ENCODE measurements at places on chromosomes 7 and 10. TPM values are rescaled to one million over a fixed set of nuclear protein-coding genes. Genes with fewer than 3 reads are reported as not detected.

GRCh38 chr7:137254766-137255165, 88.8 kb downstream of the PTN start:
- no peak for DNase-seq
- H3K4me1 ChIP-seq = no peaks in the 10 kb centered on the region
- H3K4me3 ChIP-seq = no peak overlapping the region
- no peaks in the 10 kb centered on the region for H3K36me3 ChIP-seq
- H3K27me3 ChIP-seq = no peaks in the 10 kb centered on the region

Gene COPG2
- 12.0 TPM for total RNA-seq

GRCh38 chr7:98753989-98754479, 115.8 kb downstream of the TMEM130 start:
- H3K36me3 ChIP-seq = no peaks in the 10 kb centered on the region
- H3K4me1 ChIP-seq = no peaks in the 10 kb centered on the region
- DNase-seq = no peak
- H3K4me3 ChIP-seq = no peak overlapping the region
- no peak overlapping the region for H3K27ac ChIP-seq

GRCh38 chr7:95088536-95089215, 181.3 kb downstream of the PPP1R9A start:
- no peaks in the 10 kb centered on the region for H3K27me3 ChIP-seq
- no peaks in the 10 kb centered on the region for H3K4me1 ChIP-seq
- H3K27ac ChIP-seq = no peak overlapping the region
- H3K36me3 ChIP-seq = no peaks in the 10 kb centered on the region
- H3K4me3 ChIP-seq = no peak overlapping the region

DNA sequence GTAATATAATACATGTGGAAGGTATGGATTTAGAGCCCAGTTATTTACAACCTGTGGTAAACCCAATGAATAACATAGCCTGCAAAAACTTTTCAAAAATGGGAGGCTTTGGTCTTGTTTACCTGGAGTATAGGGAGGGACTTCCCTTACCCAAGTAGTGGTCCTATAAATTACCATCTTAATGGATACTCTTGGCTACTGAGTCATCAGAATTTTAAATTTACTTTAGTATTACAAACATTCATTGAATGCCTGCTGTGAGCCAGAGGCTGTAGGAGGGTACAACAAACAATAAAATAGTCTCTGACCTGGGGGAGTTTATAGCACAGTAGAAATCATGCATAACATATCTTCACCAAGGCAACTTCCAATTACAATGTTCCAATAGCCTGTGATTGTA, 365.1 kb downstream of the BBS9 start:
- H3K27me3 ChIP-seq = no peaks in the 10 kb centered on the region
- no peak overlapping the region for H3K27ac ChIP-seq
- DNase-seq = no peak

Gene DDC
- not detected for total RNA-seq

- no peaks in the 10 kb centered on the region for H3K27me3 ChIP-seq
- H3K36me3 ChIP-seq = peaks cover 32% of the 10 kb centered on the region
- H3K4me3 ChIP-seq = peak overlapping the region; percentile 84
- no peak overlapping the region for H3K27ac ChIP-seq
- DNase-seq = peak; percentile 49
Observed at GRCh38 chr10:5888843-5889623, 660 bp downstream of the ANKRD16 start.

DNA sequence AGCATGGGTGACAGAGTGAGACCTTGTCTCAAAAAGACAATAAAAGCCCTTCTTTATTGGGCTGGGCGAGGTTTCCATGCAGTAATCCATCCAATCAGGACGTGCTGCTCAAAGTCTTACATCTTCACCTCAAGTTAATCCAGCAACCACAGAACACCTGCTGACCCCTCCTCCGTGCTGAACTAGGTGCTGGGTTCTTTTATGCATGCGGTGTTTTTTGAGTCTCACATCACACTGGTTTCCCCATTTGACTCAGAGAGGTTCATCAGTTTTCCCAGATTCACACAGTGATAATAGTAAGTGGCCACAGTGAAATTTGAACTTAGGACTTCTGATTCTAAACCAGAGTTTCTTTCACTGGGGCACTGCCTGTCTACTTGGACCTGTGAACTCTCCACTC, 58.3 kb upstream of the GTF2I start:
- no peak overlapping the region for H3K4me3 ChIP-seq
- H3K36me3 ChIP-seq = no peaks in the 10 kb centered on the region
- DNase-seq = no peak
- H3K27me3 ChIP-seq = no peaks in the 10 kb centered on the region

DNA sequence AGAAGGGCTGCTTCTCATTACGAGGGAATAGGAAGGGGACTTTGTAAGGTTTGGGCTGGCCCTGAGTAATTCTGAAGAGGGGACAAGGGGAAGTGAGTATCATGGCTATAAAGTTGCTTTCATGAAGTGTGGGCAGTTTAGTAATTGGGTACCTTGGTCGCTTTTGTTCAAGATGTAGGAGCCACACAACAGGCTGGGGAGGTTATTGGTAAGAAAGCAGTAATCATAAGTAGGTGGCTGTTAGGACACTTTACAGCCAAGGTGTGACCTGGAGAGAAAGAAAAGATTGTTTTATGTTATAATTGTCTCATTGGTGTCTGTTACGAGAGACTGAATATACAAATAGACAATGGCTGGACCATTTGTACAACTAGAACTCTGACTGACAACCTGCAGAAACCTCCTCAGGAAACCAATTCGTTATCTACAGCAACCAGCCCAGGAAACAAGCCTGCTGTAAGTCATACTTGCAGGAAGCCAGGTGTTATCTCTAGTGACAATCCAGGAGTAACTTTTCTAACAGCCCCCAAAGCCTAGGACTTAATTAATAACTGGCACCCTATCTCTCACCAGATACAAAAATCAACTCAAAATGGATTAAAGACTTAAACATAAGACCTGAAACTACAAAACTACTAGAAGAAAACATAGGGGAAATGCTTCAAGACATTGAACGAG, 5.0 kb upstream of the CCM2 start:
- H3K4me1 ChIP-seq = peaks cover 54% of the 10 kb centered on the region
- no peaks in the 10 kb centered on the region for H3K27me3 ChIP-seq
- peaks cover 5% of the 10 kb centered on the region for H3K36me3 ChIP-seq
- peak overlapping the region; percentile 80 for H3K27ac ChIP-seq

- peak overlapping the region; percentile 30 for H3K4me3 ChIP-seq
- peak; percentile 38 for DNase-seq
- peaks cover 3% of the 10 kb centered on the region for H3K27me3 ChIP-seq
- no peak overlapping the region for H3K27ac ChIP-seq
- peaks cover 7% of the 10 kb centered on the region for H3K4me1 ChIP-seq
- no peaks in the 10 kb centered on the region for H3K36me3 ChIP-seq
Observed at GRCh38 chr7:149422914-149423301, 38.0 kb downstream of the ZNF777 start.

DNA sequence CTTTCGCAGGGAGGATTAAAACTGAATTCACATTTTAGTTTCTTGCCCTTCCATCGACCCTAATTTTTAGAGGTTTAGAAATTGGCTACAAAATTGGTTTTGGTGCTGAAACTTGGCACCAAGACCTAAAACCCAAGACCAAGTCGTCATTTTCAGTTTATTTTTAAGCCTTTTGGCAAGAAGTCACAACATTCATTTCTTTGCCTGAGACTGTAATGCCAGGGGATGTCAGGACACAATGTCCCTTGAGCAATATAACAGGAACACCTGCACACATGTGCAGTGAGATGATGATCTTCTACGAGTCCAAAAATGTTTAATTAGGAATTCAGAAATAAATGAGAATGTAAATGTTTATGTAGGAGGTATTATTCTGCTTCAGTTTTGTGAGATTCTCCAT, 335.4 kb upstream of the ANKRD30A start:
- no peak for DNase-seq
- no peaks in the 10 kb centered on the region for H3K27me3 ChIP-seq
- no peaks in the 10 kb centered on the region for H3K4me1 ChIP-seq
- H3K27ac ChIP-seq = no peak overlapping the region
- H3K36me3 ChIP-seq = no peaks in the 10 kb centered on the region
- no peak overlapping the region for H3K4me3 ChIP-seq

- no peak overlapping the region for H3K4me3 ChIP-seq
- H3K27me3 ChIP-seq = peaks cover 11% of the 10 kb centered on the region
- no peak for DNase-seq
- no peaks in the 10 kb centered on the region for H3K36me3 ChIP-seq
Observed at GRCh38 chr10:115003396-115003795, 65.4 kb downstream of the TRUB1 start.

DNA sequence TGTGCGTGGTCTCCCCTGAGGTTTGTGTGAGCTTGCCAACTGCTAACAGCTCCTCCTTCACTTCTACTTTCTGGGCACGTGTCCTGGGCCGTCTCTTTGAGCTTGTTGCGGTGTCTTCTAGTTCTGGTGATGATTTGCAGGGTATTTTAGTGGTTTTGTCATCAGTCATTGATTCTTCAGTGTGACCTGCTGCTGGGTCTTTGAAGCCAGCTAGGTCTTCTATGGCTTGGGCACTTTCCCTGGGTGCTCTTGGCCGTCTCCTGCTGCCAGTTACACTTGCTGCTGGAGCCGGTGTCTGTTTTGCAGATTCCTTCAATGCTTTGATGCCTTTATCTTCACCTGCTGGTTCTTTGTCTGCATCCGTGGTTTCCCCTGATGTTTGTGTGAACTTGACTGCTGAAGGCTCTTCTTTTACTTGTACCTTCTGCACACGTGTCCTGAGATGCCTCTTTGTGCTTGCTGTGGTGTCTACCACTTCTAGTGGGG, 23.0 kb downstream of the MKI67 start:
- H3K4me1 ChIP-seq = peaks cover 32% of the 10 kb centered on the region
- DNase-seq = no peak
- H3K36me3 ChIP-seq = peaks cover 33% of the 10 kb centered on the region

DNA sequence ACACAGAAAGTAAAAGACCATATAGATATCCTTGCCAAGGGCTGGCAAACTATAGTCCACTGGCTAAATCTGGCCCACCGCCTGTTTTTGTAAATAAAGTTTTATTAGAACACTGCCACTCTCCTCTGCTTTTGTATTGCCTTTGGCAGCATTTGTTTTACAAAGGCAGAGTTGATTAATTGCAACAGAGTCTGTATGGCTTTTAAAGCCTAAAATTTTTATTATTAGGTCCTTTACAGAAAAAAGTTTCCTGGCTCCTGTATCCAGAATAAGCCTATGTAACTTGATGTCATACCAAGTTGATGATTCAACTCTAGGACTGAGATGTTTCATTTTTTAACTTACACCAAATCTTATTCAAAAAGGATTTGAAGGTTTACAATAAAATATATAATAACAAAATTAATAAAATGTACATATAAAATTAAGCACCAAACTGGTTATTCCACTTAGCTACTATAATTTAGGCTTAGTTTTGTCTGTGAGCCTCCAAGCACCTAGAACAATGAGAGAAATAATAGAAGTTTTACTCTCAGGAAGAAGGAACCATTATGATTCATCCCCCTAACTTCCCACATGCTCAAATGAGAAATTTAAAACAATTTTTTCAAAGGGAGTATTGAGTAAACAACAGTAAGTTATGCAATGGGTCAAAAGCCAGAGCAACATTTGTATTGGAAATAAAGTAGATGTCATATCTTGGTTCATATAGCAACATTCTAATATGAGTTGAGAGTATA, 31.9 kb downstream of the CPED1 start:
- no peaks in the 10 kb centered on the region for H3K4me1 ChIP-seq
- H3K36me3 ChIP-seq = no peaks in the 10 kb centered on the region
- DNase-seq = no peak
- H3K27me3 ChIP-seq = peaks cover 2% of the 10 kb centered on the region
- no peak overlapping the region for H3K27ac ChIP-seq
- H3K4me3 ChIP-seq = no peak overlapping the region

DNA sequence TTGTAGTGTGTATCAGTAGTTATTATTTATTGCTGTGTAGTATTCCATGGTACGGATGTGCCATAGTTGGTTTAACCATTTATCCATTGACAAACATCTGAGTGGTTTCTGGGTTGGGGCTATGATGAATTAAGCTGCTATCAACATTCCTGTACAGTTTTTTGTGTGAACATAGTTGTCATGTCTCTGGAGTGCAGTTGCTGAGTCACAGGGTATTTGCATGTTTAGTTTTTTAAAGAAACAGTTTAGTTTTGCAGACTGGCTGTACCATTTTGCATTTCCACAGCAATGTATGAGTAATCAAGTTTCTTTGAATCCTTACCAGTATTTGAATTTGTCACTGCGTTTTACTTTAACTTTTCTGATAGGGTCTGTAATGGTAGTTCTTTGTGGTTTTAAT, 516.7 kb upstream of the CELF2 start:
- no peak for DNase-seq
- H3K27me3 ChIP-seq = peaks cover 3% of the 10 kb centered on the region
- H3K4me3 ChIP-seq = no peak overlapping the region
- H3K36me3 ChIP-seq = no peaks in the 10 kb centered on the region
- no peak overlapping the region for H3K27ac ChIP-seq

DNA sequence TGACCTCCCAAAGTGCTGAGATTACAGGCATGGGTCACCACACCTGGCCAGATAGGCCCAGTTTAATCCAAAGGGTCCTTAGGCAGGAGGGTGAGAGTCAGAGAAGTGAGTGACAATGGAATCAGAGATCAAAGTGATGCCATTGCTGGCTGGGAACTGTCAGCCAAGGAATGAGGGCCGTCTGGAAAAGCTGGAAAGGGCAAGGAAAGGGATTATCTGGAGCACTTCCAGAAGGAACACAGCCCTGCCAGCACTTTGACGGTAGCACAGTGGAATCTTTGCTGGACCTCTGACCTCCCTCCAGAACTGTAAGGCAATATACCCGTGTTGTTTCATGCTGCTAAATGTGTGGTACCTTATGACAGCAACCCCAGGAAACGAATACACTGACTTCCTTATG, 11.3 kb upstream of the TAS2R40 start:
- no peaks in the 10 kb centered on the region for H3K36me3 ChIP-seq
- H3K27ac ChIP-seq = no peak overlapping the region
- DNase-seq = no peak
- peaks cover 8% of the 10 kb centered on the region for H3K4me1 ChIP-seq
- peaks cover 6% of the 10 kb centered on the region for H3K27me3 ChIP-seq
- H3K4me3 ChIP-seq = no peak overlapping the region

Gene KIF11
- 79.5 TPM for total RNA-seq

DNA sequence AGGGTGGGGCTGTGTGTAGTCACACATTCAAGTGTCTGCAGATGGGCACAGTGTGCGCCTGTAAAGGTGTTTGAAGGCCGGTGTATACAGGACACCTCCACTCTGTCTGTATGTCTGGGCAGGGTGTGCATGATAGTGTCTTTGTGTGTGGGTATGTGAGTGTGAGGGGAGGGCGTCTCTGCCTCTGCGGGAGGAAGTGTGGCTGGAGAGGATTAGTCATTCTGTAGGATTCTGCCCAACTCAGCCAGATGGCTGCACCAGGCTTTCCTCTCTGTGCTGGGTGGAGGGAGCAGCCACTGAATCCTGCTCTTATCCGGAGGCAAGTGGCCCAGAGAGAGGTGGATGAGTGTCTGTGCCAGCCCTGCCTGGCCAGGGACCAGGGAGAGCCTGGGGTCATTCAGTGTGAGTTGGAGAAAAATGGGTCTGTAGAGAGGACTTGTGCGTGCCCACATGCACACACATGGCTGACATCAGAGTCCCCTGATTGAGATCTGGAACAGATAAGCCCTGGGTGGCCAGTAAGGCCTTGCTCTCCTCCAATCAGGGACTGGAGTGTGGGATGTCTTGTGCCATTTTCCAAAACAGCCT, 1.7 kb downstream of the SFXN3 start:
- peak overlapping the region; percentile 96 for H3K27ac ChIP-seq
- peak overlapping the region; percentile 91 for H3K4me3 ChIP-seq
- peaks cover 40% of the 10 kb centered on the region for H3K36me3 ChIP-seq
- H3K27me3 ChIP-seq = peaks cover 11% of the 10 kb centered on the region

- H3K27me3 ChIP-seq = no peaks in the 10 kb centered on the region
- no peak overlapping the region for H3K27ac ChIP-seq
- no peaks in the 10 kb centered on the region for H3K36me3 ChIP-seq
- H3K4me3 ChIP-seq = no peak overlapping the region
- H3K4me1 ChIP-seq = no peaks in the 10 kb centered on the region
Observed at GRCh38 chr7:46633630-46634240, 712.7 kb upstream of the IGFBP3 start.

All from activated CD4-positive, alpha-beta memory T cell treated with anti-CD3 and anti-CD28 coated beads, Interleukin-2, amount 10 ng/mL, durations not matched to agents 7 days and 5 days (primary cell).